ENCODE measurements at places on chromosomes 7 and 10. TPM values are rescaled to one million over a fixed set of nuclear protein-coding genes. Genes with fewer than 3 reads are reported as not detected.

GRCh38 chr7:139531094-139531493, 7.6 kb downstream of the CLEC2L start:
- DNase-seq = no peak

DNA sequence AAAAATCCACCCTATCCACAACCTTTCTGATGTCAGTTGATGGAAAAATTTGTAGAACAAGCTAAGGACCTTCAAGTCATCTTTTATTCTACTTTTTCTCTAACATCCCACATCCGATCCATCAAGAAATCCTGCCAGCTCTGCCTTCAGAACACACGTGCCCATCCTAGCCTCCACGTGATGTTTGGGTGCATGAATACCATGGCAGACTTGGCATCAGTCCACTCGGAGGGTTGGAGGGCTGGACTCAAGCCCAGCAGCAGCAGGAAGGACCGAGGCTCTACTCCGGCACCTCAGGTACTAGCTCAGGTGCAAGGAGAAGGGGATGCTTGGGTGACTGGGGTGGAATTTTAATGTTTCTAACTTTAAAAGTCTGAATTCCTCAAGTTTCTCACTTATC, 428.6 kb downstream of the DPP6 start:
- DNase-seq = peak; percentile 53

- peak; percentile 81 for DNase-seq
Observed at GRCh38 chr7:29265208-29265923, 70.8 kb downstream of the CHN2 start.

DNA sequence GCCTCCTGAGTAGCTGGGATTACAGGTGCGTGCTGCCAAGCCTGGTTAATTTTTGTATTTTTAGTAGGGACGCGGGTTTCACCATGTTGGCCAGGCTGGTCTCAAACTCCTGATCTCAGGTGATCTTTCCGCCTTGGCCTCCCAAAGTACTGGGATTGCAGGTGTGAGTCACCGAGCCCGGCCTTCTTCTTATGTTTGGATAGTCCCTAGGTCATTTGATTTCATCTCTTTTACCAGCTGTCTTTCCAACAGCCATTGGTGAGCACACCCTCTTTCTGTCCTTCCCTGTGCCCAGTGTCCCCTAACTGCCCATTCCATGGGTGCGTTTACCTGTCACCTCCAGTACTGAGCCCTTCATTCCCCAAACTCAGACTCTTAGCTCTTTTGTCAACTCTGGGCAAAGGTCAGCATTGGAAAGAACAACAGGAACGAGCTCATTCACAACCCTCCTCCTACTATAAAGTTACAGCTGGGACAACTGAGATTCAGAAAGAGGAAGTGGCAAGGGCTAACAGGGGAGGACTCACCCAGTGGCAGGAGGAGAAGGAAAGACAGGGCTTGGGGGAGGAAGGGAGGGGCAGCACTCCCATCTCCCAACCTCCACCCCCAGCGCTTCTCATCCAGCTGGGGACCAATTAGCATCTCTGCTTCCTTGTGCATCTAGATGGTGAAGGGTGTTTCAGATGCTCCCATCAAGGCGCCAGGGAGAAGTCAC, 5.6 kb downstream of the SSC4D start:
- DNase-seq = no peak

DNA sequence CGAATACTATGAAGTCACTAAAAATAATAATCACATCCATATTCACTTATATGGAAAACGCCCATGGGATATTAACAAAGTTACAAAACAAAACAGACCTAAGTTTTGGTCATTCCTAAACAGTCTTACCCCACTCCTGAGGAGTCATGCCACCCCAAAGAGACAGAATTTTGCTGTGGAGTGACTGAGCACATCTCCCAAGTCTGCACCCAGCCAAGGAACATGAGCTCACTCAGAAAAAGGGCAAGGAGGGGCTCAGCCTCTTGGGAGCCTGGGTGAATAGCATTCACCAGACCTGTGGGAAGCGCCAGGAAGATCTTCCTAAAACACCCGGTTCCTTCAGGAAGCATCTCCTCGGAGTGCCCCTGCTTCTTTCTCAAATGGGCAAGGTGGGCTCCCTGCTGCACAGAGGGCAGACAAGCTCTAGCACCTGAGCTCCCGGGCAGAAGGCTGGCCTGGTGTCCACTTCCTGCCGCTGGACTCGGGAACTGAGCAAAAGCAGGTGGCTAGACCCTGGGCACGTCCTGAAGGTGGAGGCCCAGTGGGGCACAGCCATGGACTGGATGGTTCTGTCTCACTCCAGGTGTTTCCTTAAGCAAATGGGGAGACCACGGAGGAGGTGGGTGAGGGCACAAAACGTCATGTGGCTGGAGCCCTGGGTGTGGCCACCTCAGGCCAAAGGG, 31.0 kb downstream of the TNS3 start:
- no peak for DNase-seq

- no peak for DNase-seq
Observed at GRCh38 chr10:20858292-20859124, 38.6 kb downstream of the NEBL start.

DNA sequence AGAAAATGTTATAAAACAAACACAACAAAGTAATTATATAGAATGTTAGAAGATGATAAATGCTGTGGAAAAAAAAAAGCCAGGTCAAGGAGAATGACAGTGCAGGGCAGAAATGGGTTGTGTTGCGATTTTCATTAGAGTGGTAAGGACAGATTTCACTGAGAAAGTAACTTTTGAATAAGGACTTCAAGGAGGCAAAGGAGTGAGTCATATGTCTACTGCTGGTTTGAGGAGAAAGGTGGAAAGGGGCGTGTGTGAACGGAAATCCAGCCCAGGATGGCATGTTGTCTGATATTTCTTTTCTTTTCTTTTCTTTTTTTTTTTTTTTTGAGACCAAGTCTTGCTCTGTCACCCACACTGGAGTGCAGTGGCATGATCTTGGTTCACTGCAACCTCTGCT, 12.3 kb upstream of the DLD start:
- DNase-seq = no peak

GRCh38 chr10:121080281-121080891, 229.2 kb downstream of the WDR11 start:
- no peak for DNase-seq

DNA sequence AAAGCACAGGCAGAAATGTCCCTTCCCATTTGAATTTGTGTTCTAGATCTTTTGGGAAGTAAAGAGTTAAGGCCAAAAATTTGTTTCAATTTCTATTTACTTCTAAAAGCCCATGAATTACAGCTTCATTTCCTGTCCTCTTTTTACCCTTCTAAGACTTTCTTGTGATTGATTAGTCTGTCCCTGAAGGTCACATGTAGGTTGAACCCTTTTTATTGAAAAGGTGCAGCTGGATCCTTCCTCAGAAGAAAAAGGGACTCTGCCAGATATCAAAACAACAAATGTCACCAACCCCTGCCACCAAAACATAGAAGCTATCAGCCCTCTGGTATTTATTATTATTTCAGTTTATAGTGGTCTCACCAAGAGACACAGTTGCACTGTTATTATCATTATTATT, 424.9 kb upstream of the DPP6 start:
- no peak for DNase-seq

DNA sequence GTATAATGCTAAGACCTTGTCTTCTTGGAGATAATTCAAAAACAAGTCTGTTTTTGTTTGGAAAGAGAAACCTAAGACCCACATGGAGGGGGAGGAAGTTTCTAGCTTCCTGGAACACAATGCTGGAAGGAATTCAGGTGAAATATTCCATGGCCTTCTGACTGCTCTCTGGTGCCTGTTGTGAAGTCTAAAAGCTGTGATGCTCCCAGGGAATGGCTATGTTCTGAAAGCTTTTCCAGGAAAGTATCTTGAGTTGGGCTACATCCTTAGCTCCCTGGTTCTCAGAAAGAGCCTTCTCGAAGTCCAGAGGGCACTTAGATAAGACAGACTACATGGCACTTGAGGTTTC, 12.5 kb upstream of the PFKP start:
- no peak for DNase-seq

DNA sequence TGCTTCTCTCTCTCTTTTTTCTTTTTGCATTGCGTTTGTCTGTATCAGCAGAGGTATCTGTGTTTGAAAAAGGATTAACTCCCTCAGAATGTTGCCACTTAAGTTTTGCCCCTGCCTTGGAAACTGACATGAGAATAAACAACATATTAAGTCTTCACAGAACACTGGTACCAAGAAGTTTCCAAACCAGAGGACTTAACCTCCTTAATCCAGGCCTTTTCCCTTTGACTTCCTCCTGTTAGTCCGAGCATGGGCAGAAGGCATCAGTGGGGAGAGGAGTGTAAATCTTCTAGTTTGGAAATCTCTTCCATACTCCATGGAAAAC, 681.4 kb downstream of the LRMDA start:
- DNase-seq = no peak

DNA sequence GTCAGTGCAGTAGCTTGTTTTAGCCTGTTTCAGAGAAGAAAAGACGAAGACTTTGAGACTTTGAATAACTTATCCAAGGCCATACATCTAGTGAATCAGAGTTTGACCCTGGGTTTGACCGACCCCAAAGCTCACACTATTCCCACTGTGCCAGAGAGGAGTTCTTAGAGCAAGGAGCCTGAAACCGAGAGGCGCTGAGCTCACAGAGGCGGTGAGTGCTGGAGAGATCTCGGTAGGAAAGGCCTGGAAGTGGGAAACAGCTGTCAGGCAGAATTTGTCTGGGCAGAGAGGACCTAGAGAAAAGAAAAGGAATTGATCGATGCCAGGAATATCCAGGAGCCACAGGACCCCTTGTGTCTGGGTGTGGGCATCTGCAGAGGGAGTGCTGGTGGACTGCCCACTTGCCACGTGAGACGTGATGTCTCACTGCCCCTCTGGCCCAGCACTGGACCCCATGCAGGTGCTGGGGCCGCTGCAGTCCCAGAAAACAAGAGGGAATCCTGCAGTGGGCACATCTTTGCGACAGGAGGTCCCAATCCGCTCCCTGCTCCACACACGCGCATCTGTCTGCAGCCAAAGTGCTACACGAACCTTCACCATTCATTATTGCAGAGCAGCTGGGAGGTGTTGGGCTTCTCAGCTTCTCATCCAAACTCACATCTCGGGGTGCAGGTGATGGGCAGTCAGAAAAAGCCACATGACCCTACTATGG, 6.2 kb downstream of the CALML3 start:
- no peak for DNase-seq

GRCh38 chr7:2631946-2632732, at the start of gene TTYH3:
Gene TTYH3, plus strand, starts transcription at chr7:2631986. Its CDS starts 170 bp downstream, at chr7:2632156.
- DNase-seq = no peak

GRCh38 chr10:128035557-128035973, 90.7 kb downstream of the MKI67 start:
- DNase-seq = no peak

DNA sequence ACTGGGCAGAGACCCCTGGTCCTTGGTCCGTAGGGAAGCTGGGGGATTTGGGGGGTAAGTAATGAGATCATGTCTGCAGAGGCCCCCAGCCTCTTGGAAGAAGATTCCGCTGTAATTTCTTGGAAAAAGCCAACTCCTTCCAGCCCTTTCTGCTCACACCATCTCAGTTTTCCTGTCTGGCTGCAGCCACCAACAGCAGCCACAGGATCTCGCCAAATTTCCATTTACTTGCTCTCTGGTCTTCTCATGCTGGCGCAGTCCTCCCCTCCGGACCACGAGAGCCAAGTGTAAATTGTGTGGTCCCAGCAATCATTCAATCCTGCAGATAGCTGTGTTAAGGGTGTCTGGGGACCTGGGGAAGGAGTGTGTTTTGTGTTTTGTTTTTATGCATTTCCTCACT, 49.6 kb downstream of the ASB13 start:
- no peak for DNase-seq

GRCh38 chr10:15245530-15245929, 77.0 kb upstream of the NMT2 start:
- no peak for DNase-seq

- no peak for DNase-seq
Observed at GRCh38 chr10:100737355-100738054, 7.9 kb upstream of the PAX2 start.

WNT2 gene
- 3.7 TPM for total RNA-seq

CCDC136 gene
- total RNA-seq = 36.5 TPM

MMD2 gene
- not detected for total RNA-seq

AKR1C8 gene
- not detected for total RNA-seq

SPDYE8 gene
- total RNA-seq = not detected

AKAP9 gene
- total RNA-seq = 60.2 TPM

CLCN1 gene
- total RNA-seq = not detected

THSD7A gene
- 2.8 TPM for total RNA-seq

Measured in esophagus muscularis mucosa (tissue), 4 donors.